ENCODE measurements at places on chromosomes 3 and 15.

DNA sequence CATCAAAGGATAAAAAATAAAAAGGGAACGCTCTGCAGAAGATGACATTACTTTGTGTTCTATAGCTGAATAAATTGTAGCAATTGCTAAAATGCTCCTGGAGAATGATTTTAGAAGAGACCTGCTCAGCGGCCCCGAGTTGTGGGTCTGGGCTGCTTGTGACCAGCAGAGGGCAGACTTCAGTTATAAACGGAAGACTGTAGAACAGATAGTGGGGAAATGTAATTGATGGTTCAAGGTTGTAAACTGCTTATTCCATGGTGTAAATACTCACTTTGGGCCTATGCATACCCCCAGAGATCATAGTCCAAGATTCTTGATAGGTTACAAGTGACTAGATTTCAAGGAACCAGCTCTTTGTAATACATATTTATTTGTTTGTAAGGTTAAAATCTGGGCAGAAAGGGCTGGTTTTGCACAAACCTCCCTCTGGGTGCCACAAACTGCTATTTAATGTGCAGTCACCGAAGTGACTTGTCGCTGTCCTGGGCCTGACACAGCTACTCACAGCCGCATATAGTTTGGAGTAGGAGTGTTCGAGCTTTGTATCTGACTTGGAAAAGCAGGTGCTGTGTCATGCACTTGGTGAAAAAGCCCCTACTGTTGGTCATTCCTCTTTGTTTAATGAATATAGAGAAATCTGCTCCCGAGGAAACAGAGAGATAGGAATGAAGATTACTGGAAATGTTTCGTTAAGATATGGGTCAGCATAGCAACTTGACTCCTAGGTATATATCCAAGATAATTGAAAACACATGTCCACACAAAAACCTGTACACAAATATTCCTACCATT lies 34.7 kb upstream of the NDUFB4 start:
- peak; percentile 76 for DNase-seq

DNA sequence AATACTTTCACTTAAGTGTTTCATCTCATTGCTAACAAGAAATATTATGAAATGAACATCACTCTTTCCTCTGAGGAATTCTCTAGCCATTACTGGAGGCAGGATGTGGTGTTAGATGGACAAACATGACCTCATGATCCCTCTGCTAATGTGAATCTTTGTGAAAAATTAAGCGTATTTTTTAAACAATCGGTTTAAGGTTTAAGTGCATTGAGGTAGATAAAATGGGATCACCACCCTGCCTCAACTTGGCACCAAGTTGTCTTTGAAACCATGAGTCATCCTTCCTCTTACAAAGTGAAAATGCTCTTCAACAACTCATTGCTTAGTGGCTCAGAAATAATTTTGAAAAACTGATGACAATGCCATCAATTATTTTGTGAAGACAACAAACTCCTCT lies 76.0 kb upstream of the DCBLD2 start:
- DNase-seq: no peak

- peak; percentile 71 for DNase-seq
Measured at GRCh38 chr15:69665641-69666111, 213.1 kb downstream of the RPLP1 start.

DNA sequence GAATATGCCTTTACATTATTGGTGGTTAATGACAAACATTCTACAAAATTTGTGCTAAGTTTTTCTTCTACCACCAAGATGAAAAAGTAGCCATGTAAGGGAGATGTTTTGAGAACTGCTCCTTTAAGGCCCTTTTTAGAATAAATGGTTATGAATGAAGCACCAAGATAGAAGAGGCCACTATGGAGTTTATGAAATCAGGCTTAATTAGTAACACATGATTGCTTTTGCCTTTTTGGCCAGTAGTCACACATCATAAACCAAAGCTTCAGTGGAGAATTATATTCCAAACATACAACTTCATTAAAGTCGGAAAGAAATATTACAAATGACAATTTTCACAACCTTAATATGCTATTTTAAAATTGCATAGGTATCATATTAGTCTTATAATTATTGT lies 331.7 kb downstream of the RBMS3 start:
- no peak for DNase-seq

DNA sequence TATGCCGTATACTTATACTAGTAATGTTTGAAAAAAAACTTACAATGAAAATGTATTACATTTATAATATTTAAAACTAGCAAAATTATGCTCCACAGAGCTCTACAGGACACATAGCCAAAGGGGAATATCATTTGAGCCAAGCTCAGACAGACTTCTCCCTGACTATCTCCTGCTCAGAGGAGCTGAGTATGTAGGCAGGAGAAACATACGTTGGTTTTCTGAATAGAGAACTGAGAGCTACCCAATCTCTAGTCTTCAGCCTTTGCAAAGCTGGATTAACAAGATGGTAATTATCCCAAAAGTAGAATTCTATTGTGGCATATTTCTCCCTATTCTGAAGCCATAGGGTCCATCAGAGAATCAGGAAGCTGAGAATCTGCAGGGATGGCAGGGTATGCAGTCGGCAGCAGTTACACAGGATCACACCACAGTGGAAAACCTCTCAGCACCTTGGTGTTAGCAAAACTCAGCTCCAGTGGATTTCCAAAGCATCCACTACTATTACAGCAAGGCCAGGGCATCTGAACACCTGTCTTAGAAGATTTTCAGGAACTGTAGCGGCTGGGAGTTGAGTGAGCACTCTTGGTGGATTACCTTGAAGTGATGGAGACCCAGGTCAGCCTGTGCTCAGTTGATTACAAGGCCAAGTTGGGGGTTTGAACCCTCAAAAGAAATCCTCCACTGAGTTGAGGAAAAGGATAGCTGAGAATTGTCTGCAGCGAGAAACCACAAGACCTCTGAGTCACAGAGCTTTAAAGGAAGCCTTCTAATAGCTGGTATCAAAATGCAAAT lies 30.1 kb downstream of the GPR15 start:
- no peak for DNase-seq

DNA sequence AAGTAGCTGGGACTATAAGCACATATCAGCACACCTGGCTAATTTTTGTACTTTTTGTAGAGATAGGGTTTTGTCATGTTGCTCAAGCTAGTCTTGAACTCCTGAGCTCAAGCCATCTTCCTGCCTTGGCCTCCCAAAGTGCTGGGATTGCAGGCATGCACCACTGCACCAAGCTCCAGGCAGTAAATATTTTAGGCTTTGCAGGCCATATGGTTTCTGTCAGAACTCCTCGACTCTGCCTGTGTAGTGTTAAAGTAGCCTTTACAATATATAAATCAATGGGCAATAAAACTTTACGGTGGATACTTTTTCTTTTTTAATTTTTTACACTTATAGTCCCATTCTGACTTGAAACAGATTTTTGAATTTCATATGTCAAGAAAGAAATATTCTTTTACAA lies 41.6 kb downstream of the DAG1 start:
- no peak for DNase-seq

- no peak for DNase-seq
Measured at GRCh38 chr3:3080309-3080708, 29.9 kb downstream of the IL5RA start.

DNA sequence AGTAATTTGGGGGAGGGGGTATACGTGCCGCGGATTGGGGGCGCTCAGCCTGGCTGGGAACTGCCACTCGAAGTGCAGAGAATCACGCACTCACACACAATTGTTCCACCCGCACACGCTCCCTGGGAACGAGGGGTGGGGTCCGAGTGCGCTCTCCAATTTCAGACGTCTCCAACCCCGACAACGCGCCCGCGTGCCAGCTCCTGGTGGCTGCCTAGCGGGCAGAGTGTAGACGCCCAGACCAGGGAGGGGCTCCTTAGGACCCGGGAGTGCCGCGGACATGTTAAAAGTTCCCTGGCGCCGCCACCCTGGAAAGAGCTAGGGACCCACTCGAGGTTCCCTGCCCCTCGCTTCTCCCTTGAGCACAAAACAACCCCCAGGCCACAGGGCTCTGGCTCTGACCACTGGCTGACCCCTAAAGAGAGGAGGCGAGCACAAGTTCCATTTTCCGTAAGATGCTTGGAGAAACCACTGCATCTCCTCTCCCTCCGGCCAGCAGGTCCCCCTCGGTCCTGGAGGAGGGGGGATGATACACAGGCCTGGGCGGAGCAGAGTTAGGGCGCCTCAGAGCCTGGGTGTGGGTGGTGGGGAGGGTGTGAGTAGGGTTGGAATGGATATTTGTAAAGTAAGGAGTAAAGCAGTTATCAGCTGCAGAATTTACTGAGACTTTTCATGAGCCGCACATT lies 894 bp upstream of the ANKRD63 start:
- DNase-seq: peak; percentile 53

GRCh38 chr3:25940935-25941334 lies 151.0 kb downstream of the OXSM start:
- no peak for DNase-seq

GRCh38 chr3:129836381-129837064 lies 57.0 kb downstream of the TMCC1 start:
- no peak for DNase-seq

DNA sequence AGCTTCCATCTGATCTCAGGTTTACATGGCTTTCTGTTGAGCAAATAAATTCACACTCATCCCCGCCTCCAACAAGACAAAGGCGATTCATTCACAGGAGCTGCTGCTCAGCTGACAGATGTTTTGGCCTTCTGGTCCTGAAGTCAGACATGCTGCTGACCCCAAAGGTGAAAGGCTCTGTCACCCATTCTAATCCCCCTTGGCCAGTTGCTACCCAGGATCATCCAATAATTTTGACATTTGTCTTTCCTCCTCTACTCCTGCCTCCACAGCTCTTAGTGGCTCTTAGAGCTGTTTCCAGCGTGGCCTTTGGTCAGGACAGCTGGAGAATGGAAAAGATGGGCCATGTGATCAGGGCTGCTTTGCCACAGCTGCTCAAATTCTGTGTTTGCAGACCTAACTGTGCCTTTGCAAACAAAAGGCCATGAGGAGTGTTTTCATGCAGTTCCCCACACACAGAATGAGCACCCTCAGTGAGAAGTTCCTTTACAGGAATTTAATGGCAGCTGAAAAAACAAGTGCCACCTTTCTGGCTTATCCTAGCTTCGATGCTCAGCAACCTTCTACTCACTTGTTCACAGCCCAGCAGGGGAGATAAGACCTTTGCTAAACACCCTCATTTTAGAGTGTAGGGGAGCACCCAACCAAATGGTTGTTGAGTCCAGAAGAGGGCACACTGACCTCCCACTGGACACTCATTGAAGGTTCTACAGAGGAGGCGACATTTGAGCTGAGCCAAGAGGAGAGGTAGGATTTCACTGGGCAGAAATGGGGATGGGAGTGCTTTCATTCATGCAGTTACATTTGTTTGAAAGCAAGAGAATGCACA lies 39.0 kb downstream of the CYP19A1 start:
- DNase-seq: peak; percentile 56

GRCh38 chr3:195073866-195074860 lies 196.8 kb downstream of the XXYLT1 start:
- no peak for DNase-seq

DNA sequence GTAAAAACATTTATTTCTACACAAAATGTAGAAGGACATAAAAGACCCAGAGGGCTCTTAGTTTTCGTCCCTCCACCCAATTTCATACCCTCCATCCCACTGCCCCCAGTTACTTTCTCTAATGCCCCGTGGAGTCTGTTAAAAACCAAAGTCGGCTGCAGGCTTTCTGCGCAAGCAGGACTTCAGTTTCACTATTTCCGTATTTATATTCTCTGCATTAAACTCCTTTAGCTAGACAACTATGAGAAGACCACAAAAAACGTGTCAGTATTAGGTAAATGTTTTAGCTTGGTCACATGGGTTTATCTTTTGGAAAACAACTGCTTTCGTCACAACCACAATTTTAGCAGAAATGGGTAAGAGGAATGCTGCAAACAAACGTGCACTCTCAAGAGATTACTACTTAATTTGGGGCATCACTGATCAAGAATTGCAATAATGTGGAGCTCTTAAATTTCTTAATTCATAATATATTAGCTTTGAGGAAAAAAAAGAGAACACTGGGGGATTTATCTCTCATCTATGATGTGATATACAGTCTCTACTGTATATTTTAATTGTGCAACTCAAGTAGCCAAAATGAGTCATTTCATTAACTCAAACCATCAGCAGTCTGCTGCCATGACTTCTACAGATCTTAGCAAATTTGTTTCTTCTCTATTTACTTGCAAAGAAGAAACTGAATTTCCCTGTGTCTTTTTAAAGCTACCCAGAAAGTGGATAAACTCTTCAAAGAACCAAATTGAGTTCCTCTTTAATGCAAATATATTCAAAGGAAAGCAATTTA lies 740 bp upstream of the NSMCE3 start:
- peak; percentile 26 for DNase-seq

DNA sequence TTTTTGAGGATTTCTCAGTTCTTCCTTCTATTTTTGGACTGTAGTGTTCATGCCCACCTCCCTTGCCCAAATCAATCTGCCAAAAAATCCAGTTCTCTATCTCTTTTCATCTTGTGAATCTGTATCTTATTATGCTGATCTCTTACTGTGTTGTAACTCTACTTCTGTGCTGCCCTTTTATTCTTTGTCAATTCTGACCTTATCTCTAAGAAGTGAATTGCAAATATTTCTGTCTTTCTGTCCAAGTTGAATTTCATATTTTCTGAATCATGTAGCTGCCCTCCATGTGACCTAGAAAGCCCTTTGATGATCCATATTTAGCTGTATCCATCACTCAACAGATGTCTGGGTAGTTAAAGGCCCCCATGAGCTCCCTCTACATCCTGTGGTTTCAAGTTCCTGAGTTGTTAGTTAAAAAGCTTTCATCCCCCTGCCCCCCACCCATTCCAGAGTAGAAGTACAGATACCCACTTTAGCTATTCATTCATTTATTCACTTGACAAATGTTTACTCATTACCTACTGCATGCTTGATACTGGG lies 33.6 kb upstream of the ETV5 start:
- no peak for DNase-seq

GRCh38 chr3:57298041-57298440 lies 5.6 kb upstream of the ASB14 start:
- DNase-seq: no peak

Data from muscle of leg (tissue), 16 donors.